ENCODE measurements at places on chromosomes 1 and 21.

DNA sequence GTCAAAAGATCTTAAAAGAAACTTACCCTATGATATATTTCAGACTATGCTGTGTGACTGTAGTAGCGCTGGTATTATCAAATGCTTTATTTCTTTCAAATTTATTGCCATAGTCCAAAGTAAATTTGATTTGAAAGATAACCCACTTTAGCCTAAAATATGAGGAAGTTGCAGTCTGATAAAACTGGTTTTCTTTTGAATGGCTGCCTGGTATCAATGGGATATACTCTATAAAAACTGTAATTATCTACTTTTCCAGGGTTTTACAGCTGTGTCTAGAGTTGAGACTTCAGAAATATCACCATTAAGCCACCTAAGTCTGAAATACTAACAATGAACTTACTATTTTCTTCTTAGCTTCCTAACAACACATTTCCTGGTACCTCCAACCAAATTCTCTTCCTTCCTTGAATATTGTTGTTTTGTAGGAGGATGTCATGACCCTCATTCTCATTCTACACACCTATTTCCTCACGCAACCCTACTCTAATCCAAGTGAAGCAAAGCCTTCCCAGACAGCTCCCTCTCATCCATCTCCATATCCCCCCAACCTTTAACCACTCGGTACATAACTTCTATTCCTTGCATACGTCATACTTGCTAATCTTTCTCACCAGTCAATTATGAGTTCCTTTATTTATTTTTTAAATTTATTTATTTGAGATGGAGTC, 17.0 kb downstream of the KDM5B start:
- DNase-seq, result no peak

DNA sequence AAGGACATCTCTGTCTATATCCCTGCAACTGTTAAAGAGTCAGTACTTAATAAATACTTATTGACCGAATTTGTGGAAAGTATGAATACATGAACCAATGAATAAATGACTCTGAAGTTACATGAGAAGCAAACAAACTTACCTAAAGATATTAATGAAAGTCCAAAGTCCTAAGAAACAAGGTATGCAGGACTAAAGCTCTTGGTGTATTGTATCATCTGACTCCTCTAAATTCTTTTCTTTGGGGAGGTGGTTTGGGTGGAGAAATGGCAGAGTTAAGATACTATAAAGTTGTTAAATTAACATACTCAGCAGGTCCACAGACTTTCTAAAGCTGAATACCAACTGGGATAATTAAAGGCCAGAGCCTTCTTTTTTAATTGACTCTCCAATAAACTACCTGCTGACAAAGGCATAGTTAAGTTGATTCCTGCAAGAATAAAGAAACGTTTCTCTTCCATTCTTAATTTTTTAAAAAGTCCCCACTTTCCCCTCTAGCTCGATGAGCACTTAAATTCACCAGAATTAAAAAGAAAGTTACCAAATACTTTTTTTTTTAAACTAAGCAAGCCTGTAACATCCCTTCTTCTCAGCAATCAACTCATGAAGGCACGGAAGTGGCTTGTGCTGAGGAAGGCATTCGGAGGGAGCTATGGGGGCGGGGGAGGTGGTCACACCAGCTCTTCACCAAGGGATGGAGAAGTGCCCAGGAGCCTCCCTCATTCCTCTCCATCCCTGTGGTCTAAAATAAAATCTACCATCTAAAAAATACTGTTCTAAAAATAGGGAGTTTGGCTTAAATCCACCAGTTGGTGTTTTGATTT, 61.1 kb downstream of the GADD45A start:
- no peak for DNase-seq

DNA sequence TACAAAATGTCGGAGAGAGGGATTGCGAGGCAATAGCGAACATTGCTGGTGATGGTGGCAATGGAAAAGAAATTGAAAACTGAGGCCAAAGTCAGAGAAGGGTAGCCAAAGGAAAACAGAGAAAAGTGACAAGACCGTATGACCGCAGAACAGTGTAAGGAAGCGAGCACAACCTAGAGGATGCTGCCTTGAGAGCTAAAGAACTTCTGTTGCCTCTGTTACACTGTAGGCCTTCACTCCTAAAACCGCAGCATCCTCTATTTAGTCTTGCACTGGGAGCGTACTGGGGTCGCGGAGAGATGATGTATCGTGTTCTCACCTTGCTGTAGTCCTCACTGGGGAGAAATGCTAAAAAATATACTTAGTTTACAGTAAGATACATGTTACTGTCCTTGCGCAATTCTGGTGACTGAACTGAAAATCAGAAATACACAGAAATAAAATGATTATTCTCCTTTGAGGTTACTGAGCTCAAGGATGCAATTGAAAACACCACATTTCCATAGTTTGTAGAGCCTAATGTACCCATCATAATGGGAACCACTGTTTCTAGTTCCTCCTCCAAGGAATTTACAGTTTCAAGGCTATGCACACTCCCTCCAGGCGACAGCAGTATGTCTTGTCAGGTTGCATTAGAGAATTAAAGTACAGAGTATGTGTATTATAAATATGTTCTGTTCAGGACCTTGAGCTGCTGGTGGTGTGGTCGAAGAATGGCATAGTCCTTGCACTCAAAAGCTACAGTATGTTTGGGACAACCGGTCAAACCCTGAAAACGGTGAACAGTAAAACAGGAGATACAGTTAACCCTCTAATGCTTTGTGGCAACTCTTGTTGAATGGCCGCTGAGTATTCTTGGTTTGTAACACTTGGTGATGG, 1.3 kb downstream of the NEK7 start:
- DNase-seq, result peak; percentile 33

- no peak for DNase-seq
Measured at GRCh38 chr1:91924146-91924545, 25.1 kb upstream of the BRDT start.

DNA sequence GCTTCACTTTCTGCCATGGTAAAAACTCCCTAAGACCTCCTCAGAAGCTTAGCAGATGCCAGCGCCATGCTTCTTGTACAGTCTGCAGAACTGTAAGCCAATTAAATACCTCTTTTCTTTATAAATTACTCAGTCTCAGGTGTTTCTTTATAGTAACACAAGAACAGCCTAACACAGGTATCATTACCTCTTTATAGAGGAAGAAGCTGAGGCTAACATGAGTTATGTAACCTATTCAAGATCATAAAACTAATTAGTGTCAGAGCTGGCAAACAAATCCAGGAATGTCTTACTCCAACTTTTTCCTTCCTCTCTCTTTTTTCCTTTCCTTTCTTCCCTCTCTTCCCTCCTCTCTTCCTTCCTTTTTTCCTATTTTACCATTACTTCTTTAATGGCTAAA, 9.3 kb downstream of the NTMT2 start:
- DNase-seq, result no peak
